ENCODE measurements at places on chromosomes 4 and X. TPM values are rescaled to one million over a fixed set of nuclear protein-coding genes. Genes with fewer than 3 reads are reported as not detected.

WWC2 gene
- total RNA-seq = 62.6 TPM

CFAP99 gene
- not detected for total RNA-seq

ZNF630 gene
- 1.3 TPM for total RNA-seq

MAGEB17 gene
- total RNA-seq = not detected

ANK2 gene
- total RNA-seq = 77.1 TPM

ZNF182 gene
- total RNA-seq = 4.4 TPM

STAP1 gene
- total RNA-seq = not detected

IGFBP7 gene
- 930 TPM for total RNA-seq

FGFBP2 gene
- total RNA-seq = not detected

KLF8 gene
- total RNA-seq = 6.8 TPM

ADH7 gene
- not detected for total RNA-seq

IL3RA gene
- total RNA-seq = not detected

ARAP2 gene
- total RNA-seq = 10.4 TPM

CTAG1A gene
- not detected for total RNA-seq

CTAG2 gene
- total RNA-seq = not detected

PLS3 gene
- total RNA-seq = 313 TPM

DAPP1 gene
- total RNA-seq = 0.59 TPM

PPARGC1A gene
- total RNA-seq = 0.53 TPM

ARL13A gene
- total RNA-seq = not detected

FGF5 gene
- total RNA-seq = 2.1 TPM

MTMR8 gene
- total RNA-seq = 0.89 TPM

HHIP gene
- 4.0 TPM for total RNA-seq

ANOS1 gene
- 15.3 TPM for total RNA-seq

FMR1NB gene
- total RNA-seq = not detected

TRAM1L1 gene
- total RNA-seq = 3.1 TPM

DNAAF6 gene
- total RNA-seq = not detected

IBSP gene
- total RNA-seq = not detected

YY2 gene
- 2.0 TPM for total RNA-seq

SFRP2 gene
- 146 TPM for total RNA-seq

GABRB1 gene
- not detected for total RNA-seq

TGIF2LX gene
- not detected for total RNA-seq

All from astrocyte (in vitro differentiated cells and primary cell).